Heart right ventricle (tissue), 16 donors: ENCODE measurements at places on chromosomes 3 and 15. TPM values are rescaled to one million over a fixed set of nuclear protein-coding genes. Genes with fewer than 3 reads are reported as not detected.

The TICRR gene
- not detected for total RNA-seq

- no peak for DNase-seq
Observed at GRCh38 chr3:45881078-45882022, 5.0 kb upstream of the CCR9 start.

GRCh38 chr3:124552224-124552623 is 178.0 kb upstream of the UMPS start:
- DNase-seq: no peak

The POLR2H gene
- total RNA-seq: 21.3 TPM

- no peak for DNase-seq
Observed at GRCh38 chr3:9820946-9821345, 10.9 kb downstream of the TTLL3 start.

DNA sequence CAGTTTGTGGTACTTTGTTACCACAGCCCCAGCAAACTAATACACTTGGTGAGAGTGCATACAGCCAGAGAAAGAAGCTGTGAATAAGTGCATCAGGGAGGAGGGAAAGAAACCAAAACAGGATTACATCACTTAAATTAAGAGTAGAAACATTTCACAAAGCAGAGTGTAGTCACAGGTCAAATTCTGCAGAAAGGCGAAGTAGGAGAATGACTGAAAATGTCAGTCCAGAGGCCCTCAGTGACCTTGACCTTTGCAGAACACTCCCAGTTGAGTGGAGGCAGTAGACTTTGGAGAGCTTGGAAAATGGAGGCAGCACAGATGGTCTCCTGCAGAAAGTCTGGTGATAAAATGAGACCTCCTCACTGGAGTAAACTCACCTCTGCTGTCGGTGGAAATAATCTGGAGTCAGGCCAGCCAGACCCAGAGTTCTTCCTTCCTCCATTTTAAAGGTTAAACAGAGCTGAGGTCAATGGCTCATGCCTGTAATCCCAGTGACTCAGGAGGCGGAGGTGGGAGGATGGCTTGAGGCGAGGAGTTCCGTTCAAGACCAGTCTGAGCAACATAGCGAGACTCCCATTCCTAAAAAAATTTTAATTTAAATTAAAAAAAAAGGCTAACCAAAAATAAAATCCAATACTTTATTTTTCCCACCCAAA is 5.0 kb downstream of the CD86 start:
- DNase-seq: no peak

DNA sequence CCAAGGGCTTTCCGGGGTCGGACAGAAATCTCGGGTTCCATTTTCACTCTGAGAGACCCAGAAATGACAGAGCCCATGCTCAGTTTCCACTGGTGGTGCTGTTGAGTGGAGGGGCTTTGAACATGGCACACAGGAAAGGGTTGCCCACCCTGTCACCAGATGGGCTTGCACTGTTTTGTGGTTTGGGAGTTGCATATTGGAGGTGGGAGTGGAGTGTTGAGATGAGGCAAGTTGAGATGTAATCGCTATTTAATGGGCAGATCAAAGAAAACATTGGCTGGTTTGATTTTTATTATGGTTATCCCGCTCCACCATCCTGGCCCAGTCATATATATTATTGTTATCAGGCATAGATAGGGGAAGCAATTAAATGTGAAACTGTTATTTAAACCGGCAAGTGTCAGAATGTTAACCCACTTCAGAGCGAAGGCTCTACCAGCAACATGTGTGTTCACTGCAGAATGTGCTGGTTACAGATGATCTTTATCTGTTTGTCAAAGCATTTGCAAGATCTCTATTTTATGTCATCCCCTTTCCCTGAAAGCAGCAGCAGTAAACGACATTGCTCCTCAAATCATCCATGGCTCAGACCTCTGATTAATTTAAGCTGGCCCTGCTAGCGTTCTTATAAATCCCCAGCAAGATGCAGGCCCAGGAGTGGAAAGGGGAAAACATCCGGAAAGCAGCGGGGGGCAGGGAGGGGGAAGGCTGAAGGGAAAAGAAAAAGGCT is 58.3 kb upstream of the TSEN2 start:
- no peak for DNase-seq

The LHFPL4 gene
- not detected for total RNA-seq

The GREM1 gene
- 0.36 TPM for total RNA-seq

The PPP1R14D gene
- not detected for total RNA-seq

The CCDC54 gene
- total RNA-seq: not detected

The SKOR1 gene
- total RNA-seq: 0.22 TPM
